ENCODE measurements at places on chromosomes 12 and 14.

- DNase-seq, result no peak
Observed at GRCh38 chr14:32020882-32021281, 56.2 kb upstream of the ARHGAP5 start.

- no peak for DNase-seq
Observed at GRCh38 chr12:51749206-51749985, 99.1 kb downstream of the FIGNL2 start.

- DNase-seq, result no peak
Observed at GRCh38 chr14:34098985-34099349, 148.1 kb upstream of the EGLN3 start.

GRCh38 chr12:81872400-81872799 lies 113.2 kb upstream of the PPFIA2 start:
- no peak for DNase-seq

DNA sequence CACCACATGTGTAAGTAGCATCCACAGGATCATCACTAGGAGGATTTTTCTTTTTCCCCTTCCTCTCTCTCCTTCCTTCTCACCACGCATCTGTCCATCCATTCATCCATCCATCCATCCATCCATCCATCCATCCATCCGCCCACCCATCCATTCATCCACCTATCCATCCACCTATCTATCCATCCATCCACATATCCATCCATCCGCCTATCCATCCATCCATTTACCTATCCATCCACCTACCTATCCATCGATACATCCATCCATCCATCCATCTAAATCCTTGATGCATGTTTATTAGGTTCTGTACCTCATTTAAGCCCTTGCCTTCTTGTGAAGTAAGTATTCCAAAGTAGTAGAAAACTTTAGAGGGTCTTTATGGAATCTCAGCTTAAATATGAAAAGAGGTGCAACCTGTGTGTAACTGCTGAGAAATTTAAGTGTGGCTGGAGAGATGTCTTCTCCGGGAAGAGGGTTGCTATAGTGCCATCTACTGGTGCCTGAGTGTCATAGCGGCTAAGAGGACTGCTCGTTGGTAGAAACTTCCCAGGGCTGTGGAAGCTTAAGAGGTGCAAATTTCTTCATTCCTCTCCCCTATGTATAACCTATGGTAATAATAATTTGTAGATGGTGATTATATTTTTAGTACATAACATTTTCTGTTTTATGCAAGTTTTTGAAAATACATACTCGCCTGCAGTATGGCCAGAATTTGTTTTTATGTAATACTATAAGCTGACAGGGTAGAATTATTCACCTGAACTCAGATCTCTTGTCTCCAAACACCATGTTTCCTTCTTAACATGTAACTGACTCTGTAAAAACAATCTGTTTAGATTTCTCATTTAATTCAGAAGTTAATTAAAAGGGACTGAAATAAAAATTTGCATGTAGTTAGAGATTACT lies 46.0 kb downstream of the MYO1H start:
- DNase-seq, result peak; percentile 15

DNA sequence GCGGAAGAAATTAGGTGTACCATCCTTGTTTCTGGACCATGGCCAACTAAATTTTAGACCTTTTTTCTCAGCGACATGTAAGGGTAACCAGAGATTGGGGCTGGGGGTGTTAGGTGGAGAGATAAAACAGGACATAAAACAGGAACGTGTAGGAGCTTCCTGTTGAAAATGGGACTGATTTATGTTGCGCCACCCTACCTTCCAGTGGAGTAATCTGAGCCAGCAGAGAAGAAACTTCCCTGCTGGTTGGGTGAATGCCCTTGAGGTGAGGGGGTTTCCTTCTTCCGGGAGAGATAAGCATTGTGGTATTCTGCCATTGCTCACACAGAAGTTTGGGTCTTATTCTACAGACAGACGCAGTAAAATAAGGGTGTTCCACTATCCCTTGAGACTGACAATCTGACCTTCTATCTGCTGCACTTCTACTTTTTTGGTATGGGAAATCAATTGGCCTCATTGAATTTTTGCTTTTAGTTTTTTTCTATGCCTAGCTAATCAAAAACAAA lies 417.6 kb downstream of the PCNX1 start:
- peak; percentile 38 for DNase-seq

DNA sequence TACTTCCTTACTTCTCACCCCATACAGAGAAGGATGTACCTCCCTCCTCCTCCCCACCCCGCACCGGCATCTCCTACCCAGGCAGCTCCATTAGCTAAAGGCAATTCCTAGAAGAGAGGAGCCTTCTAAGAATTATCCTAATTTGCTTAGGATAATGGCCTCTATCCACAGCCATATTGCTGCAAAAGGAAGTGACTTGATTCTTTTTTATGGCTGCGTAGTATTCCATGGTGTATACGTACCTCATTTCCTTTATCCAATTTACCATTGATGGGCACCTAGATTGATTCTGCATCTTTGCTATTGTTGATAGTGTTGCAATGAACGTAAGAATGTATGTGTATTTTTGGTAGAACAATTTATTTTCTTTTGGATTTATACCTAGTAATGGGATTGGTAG lies 189.7 kb downstream of the PCNX1 start:
- no peak for DNase-seq

- no peak for DNase-seq
Observed at GRCh38 chr14:60646226-60646818, 3.0 kb downstream of the SIX1 start.

DNA sequence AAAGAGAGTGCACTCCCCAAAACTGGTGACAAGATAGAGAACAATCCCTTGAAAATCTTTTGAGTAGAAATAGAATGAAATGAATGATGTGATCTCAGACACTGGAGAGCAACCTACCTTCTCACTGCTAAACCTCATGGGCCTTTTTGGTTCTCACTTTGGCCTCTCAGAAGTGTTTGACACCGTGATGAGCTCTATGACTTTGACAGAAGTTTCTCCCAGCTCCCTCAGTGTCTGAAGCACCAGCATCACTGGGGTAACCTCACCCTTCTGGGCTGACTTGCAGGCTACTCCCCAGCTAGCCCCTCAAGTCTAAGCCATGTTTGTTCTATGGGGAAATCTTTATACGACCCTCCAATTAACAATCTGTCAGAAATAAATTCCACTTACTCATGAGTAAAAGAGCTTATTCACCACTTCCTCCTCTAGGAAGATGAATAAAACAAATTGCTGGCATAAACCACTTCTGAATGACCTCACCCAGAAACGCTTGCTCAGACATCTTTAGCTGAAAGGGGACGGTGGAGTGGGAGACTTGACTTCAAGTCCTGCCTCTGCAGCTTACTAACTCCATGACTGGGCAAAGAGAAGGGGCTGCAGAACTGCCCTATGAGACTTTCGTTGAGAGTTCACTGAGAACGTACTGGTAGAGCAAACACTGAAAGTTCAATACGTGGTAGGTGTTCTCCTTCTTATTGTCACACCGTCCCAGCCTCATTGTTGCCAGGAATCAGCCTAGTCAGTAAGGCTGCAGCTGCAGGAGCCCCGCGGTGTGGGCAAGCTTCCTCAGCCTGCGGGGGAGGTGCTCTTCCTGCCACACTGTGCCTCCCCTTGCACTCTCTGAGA lies 46.5 kb downstream of the ST8SIA1 start:
- DNase-seq, result no peak

GRCh38 chr12:119409043-119409442 lies 74.5 kb downstream of the CCDC60 start:
- no peak for DNase-seq

DNA sequence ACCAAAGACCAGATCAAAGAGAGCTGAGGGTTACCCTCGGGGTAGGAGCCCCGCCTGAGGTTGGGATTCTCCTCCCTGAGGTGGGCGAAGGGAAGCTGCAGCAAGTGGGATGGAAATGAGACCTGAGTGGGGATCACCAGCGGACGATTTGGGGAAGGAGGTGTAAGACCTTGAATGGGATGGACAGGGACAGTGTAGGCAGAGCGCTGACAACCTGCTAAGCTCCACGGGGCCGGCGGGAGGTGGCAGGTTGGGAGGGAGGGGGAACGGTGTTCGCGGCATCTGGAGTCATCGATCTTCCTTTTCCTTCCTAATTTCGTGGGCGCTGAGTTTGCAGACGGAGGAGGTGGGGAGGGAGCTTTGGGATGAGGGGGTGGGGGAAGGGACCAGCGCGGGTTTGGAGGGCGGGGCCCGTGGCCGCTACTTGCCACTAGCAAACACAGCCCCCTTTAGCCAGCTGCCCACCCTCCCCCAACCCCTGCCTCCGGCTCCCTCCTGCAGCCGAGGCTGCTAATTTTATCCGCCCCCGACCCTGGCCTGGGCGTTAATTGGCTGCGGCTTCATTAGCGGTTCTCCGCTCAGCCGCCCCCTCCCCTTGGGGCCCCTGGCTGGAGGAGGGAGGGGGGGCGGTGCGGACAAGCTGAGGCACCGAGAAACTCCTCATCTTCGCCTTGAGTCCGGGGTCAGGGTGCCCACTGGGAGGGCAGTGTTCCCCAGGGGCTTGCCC lies 2.8 kb upstream of the SHMT2 start:
- no peak for DNase-seq

GRCh38 chr12:69881771-69882170 lies 56.7 kb downstream of the MYRFL start:
- no peak for DNase-seq

GRCh38 chr12:31118347-31119191 lies 44.9 kb downstream of the DDX11 start:
- peak; percentile 43 for DNase-seq

GRCh38 chr14:68291820-68292219 lies 472.2 kb downstream of the RAD51B start:
- DNase-seq, result no peak

DNA sequence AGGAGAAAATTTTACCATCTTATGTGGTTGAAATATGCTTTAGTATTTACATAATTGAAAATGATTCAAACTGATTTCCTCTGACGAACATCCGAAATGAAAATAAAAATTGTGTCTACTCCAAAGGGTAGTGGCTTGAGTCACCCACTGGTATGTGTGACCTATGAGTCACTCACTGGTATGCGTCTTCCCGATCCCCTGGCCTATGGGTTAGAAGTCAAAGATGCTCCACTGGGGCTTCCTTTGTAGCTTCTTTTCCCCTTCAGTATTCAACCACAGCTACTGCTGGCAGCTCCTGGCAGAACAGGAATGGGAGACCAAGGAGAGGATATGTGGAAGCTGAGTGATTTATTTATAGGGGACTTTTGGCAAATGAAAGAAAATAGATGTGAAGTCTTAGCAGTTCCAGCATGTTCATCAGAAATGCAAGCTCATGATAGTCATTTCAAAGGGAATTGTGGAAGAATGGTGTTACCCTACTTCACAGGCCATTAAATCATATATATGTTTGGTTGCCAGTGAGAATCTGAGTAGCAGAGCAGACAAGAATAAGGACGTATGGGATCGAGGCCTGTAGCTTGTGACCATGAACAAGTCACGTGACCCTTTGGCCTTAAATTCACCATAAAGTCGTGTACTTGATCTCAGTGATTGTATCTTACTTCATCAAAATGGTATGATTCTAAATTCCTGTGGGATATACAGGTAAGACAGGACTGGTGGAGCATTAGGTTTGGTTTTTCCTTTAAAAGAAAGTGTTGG lies 108.3 kb downstream of the CRADD start:
- DNase-seq, result no peak

DNA sequence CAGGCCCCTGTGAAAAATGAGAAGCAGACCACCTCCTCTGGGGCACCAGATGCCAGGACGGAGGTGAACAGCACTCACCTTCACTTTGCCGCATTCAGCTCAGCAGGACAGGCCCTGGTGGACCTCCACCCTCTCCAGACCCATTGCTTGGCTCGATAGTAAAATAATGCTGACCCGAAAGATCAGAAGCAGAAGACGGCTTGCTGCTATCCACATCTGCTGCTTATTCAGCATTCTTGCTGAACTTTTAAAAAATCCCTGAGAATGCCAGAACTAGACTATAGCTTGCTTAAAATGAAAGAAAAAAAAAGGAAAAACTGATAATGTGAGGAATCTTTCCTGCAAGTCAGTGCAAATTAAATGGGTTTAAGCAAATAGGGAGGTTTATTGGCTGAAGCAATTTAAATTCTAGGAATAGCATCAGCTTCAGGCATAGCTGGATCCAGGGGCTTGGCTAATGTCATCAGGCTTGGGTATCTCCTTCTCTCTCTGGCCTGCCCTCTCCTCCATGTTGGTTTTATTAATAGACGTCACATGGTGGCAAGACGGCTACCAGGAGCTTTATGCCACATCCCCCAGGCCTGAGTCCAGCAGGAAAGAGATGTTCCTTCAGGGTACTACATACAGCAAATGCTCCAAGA lies 137.9 kb downstream of the SCARB1 start:
- no peak for DNase-seq

DNA sequence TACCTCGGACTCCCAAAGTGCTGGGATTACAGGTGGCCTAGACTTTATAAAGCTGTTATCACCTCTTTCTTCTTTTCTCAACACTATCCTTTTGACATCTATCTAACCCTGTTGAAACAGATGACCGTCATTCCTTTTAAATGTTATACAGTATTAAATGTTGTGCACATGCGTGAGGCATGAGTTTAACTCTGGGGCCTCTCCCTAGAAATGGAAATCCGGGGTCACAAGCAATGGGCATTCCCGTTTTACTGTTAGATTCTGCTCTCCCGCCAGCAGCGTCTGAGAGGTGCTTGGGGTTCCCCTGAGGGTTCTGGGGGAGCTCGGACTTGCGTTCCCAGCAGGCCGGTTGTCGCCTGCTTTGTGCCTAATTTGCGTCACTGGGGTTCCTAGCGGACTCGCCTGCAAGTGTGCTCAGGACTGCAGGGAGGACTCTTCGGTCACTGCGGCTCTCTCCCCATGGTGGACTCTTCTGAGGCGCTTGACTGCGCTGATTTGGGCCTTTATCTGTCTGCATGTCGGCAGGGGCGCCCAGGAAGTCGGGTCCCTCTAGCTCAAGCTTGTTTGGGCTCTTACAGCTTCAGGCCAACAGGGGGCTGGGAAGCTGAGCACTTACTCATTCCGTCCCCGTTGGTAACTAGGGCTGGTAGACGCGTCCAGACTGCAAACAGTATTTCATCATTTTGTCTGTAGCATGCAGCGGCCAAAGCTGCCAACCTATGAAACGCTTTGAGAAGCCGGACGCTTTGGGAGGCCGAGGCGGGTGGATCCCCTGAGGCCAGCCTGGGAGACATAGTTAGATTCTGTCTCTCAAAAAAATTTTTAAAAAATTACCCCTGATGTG lies 1.2 kb upstream of the RAN start:
- peak; percentile 56 for DNase-seq

GRCh38 chr12:27859648-27860047 lies 79.6 kb upstream of the MANSC4 start:
- DNase-seq, result no peak

Measured in large intestine (tissue), 12 donors.